DMS53 (cell line): ENCODE measurements at places on chromosomes 4 and X.

DNA sequence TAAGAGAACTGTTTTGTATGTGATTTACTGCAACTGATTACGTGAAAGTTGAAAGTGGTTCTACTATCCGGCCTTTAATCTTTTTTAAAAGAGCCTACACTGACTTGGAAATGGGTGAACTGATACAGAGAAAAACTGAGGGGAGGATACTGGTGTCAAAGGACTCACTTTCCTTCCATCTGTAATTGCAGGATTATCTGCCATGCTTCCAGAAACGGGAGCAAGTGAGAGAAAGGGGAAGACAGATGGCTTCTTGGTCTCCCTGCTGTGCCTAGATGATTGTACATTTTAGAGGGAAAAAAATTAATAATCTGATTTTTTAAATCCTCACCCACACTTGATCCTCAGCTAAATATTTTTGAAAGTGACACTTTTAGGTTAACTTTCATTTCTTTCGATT, 88.3 kb upstream of the GRID2 start:
- DNase-seq: no peak

GRCh38 chr4:133320576-133321170, 171.6 kb downstream of the PCDH10 start:
- DNase-seq: peak; percentile 65

DNA sequence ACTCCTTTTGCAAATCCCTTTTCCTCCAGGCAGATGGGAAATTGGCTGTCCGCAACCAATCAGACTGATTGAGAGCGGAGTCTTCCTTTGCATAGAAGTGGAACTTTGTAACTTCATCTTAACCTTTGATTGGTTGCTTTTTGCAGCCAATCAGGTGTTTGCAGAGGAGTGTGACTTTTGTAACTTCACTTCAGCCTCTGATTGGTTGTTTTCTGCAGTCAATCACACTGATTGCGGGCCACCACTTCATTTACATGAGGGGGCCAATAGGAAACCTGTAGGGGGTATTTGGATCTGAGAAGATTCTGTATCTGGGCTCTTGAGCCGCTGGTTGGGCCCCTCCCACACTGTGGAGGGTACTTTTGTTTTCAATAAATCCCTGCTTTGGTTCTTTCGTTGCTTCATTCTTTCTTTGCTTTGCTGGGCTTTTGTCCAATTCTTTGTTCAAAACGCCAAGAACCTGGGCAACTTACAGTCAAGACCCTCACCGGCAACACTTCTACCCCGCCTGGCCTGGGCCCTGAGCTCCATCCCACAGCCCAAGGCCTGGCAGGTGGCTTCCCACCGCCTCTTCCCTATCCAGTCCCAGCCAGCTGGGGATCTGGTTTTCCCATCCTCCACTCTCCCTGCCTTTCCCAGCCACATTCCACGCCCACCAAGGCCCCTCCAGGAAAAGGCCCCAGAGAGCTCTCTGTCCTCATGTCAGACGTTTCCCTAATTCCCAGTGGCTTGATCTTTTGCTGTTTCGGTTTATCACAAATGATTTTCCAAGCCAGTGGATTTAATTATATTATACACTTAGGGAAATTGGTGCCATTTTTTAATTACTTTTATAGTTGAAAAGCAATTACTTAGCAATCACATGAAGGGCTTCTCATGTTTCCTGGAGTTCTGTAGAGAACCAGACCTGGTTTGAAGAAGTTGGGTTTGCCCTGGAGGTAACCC, 110.2 kb upstream of the STX18 start:
- DNase-seq: no peak

GRCh38 chrX:101539116-101539515, 11.2 kb upstream of the ARMCX1 start:
- DNase-seq: no peak

- peak; percentile 58 for DNase-seq
These were observed 21.0 kb downstream of the S100G start for GRCh38 chrX:16671005-16671404.

DNA sequence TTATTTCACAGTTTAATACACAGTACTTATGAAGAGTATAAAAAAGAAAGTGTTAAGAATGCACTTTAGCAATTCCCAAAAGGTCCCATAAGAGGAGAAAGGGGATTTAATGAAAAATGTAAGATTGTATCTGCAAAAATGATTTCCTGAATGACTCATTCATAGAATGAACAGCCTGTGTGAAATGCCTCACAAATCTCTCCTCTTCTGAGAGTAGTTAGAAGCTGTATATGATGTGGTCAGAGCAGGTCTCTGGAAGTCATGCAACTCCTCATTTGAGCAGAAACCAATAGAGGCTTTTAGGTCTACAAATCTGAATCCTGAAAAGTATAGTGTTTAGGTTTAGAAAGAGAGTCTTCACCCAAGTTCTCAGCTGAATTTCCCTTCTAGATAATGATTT, 381.3 kb upstream of the INTU start:
- peak; percentile 1 for DNase-seq

DNA sequence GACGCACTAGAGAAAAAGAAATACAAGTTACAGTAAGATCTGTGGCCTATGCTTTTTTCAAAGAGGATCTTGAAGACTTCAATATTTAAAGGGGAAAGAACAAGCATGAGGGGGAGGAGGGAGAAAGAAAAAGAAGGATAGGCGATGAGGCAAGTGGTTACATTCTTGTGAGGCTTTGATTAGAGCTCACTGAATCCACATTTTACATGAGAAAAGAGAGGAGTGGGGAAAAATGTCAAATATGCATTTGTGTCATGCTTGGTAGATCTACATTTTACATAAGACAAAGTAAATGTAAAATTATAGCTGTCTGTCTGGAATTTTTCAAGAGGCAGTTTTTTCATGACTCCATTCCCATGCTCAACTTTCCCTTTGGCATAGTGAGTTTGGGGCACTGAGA, 965.9 kb downstream of the FSTL5 start:
- no peak for DNase-seq

DNA sequence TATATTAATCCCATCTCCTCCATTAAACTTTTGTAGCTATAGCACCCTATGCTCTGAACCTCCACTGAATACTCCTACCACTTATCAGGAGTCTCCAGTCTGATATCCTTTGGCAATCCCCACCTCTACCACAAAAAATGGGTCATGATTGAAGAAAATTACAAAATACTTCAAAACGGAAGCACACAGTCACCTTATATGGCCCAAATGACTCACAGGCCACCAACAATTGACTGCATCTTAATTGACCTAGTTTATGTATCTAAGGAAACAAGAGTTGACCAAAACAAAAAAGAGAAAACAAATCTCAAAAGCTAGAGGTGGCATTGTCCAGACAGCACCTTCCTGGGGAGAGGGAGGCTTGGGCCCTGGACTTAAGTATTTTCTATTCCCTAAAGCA, 120.0 kb upstream of the DIAPH2 start:
- peak; percentile 28 for DNase-seq

DNA sequence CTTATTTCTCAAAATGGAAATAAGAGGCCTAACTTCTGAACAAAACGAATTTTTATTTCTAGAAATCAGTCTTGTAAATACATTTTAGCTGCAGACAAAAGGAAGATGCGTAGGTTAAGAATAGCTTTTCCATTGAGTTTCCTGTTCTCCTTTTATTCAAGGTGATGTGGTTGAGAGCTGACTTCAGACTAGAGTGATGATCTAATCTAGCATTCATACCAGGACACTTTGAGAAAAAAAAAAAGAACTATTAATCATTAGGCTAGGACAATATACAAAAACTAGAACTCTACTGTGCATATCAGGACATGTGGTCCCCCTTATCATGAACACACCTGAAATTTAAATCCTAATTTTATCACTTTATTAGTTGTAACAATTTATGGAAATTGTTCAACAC, 884.5 kb upstream of the EPHA5 start:
- DNase-seq: no peak

- DNase-seq: no peak
These were observed 19.7 kb downstream of the CENPI start for GRCh38 chrX:101117701-101118100.

DNA sequence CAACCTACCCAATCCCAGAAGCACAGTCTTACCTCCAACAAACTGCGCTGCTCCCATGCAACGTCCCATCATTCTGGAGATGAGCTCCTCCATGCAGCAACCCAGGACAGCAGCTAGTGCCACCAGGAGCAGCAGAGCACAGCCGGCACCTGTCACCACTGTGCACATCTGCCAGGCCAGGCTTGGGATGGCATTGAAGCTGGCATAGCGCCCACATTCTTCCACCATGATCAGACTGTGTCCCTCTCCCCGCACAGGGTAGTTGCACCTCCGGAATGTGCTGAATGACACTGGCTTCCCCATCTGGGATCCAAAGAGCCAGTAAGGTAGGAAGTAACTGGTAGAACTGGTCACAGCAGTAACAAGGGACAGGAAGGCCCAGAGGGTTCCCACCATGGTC, 8.8 kb downstream of the LHFPL1 start:
- DNase-seq: no peak

GRCh38 chr4:174352061-174352819, 68.5 kb downstream of the CEP44 start:
- DNase-seq: no peak

DNA sequence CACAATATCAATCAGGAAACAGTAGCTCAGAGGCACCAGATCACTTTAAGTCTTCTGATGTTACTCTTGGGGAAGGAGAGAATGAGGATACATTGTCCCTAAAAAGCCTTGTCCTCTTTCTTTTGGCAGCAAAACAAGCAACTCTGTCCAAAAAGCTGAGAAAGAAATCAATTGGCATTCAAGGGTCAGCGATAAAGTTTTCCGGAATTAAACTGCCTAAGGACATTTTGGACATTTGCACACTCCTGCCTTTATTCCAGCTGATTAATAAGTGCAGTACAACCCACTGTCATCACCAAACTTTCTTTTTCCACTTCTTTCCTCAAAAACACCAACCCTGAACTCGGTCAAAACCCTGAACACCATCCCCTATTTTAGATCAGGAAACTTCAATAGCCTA, 85.8 kb upstream of the FAM9A start:
- DNase-seq: no peak

GRCh38 chr4:776743-777441, 49.0 kb downstream of the CPLX1 start:
- no peak for DNase-seq

- DNase-seq: no peak
These were observed 112.9 kb downstream of the IRF2 start for GRCh38 chr4:184361443-184361842.

DNA sequence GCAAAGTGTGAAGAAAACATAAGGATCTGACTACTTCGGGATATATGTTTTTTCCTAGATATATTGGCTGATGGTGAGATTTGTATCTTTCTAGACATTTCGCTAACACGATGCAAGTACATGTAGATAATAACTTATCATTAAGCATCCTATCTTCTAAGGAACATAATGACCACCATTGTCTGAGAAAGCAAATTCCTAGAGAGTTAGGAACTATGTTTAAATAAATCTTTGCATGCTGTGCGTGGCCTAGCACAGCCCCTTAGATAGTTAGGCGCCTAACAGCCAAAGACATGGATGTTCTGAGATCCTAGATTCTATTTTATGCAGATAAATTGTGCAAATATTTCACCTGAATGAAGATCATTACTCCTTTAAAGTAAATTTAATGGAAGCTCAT, 3.0 kb downstream of the COL4A6 start:
- no peak for DNase-seq

- DNase-seq: peak; percentile 96
These were observed 38.2 kb downstream of the CSN3 start for GRCh38 chr4:70280567-70280966.

DNA sequence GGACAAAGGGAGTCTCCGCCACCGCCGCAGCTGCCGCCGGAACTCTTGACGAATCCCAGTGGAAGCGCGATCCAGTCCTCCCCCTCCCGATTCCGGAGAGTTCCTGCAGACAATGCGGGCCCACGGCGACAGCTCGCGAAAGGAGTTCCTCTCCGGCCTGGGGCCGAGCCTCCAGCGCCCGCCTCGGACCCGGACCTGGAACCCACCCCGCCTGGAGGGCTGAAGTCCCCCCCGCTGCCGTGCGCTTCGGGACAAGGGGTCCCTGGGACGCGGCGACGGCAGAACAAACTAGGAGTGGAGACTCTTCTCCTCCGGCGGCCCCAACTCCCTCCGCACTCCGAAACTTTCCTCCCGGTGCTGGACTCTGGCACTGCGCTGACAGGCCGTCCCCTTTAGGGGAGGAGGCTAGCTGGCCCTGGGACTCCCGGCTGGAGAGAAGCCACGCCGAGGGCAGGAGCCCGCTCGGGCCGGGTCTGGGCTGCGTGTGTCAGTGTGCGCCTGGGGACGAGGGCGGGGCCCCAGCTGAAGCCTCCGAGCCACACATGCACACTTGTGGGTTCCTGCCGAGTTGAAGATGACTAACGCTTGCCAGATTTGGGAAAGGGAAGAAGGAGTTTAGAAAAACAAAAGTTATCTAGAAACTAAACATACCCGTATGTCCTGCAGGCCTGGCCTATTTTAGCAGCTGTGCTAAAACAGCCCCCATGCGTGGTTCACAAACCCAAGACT, at the start of gene ANTXR2:
Gene ANTXR2 (minus strand): TSS at position 486 of the 729 bp plus-strand sequence. CDS start 669 bp downstream, outside the sequence.
- peak; percentile 87 for DNase-seq

DNA sequence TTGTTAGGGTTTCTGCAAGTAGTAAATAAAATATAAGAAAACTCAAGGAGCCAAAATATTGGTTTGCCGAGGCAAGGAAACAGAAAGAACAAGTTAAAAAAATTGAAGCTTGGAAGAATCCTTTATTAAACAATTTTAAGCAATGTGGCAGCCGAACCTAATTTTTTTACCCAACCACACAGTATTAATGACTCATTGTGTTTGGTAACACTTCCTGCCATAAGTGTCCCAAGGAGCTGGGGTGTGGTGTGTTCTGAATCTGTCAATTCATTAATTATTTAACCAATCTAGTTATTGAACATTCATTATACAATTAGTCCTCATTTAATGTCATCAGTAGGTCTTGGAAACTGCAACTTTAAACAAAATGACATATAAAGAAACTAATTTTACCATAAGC, 19.3 kb upstream of the CPE start:
- DNase-seq: no peak

GRCh38 chr4:4477391-4477790, 64.5 kb downstream of the STX18 start:
- DNase-seq: no peak

- DNase-seq: no peak
These were observed 67.9 kb downstream of the PKD2 start for GRCh38 chr4:88075336-88075735.

DNA sequence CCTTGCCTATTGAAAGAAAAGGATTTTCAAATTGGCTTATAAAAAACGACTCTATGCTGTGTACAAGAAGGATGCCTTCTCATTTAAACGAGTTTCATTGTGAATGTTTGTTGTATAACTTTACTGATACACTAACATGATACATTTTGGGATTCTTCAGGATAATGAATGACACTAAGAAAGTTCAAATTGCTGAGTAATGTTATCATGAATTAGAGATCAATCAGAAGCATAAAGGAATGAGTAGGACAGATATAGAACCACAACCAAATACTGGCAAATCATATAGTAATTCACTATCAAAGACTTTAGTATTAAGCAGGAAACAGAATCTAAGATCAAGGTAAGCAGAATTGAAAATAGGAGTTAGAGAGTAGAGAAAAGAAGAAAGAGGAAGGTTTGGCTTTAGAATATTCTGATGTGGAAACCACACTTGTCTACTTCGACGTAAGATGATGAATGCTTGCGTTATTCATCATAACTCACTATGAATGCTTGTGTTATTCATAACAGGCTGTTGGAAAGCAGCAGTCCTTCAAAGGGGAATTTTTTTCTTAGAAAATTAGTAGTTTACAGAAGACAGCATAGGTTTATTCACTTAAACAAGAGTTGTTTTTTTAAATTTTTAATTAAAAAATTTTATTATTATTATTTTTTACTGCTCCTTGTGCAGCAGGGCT, 13.4 kb downstream of the CCDC158 start:
- DNase-seq: no peak
